ENCODE measurements at places on chromosomes 3 and 15.

DNA sequence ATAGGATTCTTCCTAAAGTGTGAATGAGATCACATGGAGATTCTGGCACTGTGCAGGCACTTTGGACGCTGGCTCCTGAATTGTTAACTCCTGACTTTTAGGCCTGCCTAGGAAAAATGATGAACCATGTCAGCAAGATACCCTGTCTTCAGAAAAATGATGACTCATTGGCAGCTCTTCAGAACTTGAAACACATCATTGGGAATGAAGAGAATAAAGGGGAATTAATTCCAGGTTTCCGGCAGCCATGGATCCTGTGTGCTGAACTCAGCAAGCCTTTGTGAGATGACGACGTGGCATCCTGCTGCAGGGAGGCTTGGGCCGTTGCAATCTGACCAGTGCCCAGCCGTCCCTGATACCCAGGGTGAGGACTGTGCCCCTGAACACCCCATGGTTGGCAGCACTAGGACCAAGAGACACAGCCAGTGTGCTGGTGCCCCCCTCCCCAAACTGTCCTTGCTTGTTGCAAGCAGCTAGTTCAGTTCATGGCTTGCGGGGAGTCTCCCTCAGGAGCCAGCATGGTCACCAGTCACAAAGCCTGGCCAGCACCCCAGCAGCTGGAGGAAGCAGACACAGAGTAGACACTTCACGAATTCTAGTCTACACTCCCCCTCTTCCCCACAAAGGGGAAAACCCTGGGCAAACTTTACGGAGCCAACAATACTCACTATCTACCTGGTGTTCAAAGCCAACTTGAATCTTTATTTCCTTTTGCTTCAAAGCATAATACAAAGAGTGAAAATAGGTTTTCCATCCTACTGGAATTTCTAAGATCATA lies 7.8 kb upstream of the LIPC start:
- DNase-seq = no peak

DNA sequence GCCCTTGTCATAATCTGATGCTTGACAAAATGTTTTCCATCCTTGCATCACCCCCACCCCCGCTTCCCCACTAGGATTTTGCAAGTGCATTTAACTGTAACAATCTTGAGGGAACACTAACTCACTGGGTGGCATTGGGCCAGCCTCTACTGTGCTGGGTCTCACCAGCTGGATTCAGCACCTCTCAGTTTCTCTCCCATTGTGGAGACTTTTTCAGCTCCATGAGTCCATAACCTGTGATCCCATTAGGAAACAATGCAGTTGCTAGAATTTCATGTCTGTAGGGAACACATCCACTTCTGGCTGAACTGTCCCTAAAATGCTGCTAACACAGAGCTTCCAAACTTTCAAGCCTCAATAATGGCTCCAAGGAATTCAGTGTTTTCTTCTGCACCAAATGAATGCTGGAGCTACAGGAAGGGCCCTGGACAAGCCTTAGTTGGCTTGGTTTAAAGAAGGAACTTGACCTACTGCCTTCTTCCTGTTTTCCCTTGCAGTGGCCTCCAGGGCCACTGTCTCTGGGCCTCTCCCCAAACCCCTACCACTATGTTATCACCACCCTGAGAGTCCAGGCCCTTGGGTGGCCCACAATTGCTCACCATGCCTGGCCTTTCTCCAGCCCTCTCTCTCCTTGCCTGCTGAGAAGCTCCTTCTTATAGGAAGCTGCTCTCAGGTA lies 15.6 kb downstream of the CYP19A1 start:
- no peak for DNase-seq

GRCh38 chr15:49248291-49248690 lies 78.2 kb downstream of the GALK2 start:
- DNase-seq = no peak

GRCh38 chr3:28989646-28990089 lies 291.2 kb upstream of the RBMS3 start:
- no peak for DNase-seq

- no peak for DNase-seq
These were observed 37.1 kb downstream of the NR2F2 start for GRCh38 chr15:96367311-96368200.

GRCh38 chr3:39317571-39318169 lies 11.8 kb upstream of the CCR8 start:
- no peak for DNase-seq

GRCh38 chr3:24688446-24689148 lies 193.9 kb upstream of the THRB start:
- DNase-seq = no peak

DNA sequence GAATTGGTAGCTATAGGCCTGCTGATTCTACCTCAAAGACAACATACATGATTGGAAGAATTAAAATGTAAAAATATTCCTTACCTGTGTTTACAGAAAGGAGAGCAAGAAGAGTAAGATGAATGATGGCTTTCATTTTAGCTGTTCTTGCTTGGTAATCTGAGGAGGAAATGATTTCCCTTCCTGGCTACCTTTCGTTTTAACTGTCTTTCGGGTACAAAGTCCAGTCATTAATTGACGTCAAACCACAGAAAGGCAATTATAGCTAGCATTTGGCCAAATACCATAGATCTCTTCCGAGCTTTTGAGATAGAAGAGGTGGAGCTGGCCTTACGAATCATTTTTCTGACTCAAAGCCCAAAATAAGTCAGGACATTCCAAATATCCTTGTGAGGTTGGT lies at the start of gene MUC13:
Gene MUC13, minus strand, starts transcription at position 175 of the 400 bp plus-strand sequence. Its CDS starts 39 bp downstream, at position 136.
- no peak for DNase-seq

GRCh38 chr15:68507447-68507846 lies 71.3 kb upstream of the CORO2B start:
- no peak for DNase-seq

DNA sequence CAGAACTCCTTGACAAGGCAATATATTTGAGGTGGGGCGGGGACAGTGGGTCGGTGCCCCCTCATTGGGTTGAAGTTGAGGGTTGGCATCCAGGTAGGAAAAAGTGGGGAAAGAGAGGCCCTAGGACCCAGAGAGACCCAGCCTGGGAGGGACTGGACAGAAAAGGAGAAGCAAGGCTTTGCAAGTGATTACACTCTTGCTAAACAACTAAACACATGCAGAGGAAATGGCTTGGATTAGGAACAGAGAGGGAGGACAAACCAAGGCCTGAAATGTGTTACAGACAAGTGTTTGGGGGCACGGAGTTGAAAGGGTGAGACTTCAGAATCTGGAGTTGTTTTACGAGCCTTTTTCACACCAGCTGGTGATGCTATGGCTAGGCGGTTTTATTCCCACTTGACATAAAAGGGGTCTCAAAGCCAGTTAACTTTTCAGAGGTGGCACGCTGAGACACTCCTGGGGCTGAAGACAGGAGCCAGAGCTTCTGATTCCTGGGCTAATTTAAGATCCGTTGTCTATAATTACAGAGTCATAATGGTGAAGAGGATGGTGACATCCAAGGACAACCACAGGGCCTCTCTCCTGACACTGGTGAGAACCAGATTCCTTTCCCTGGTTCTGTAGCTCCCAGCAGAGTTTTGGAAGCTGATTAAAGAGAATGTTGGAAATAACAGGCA lies 7.7 kb upstream of the KCTD6 start:
- DNase-seq = no peak

DNA sequence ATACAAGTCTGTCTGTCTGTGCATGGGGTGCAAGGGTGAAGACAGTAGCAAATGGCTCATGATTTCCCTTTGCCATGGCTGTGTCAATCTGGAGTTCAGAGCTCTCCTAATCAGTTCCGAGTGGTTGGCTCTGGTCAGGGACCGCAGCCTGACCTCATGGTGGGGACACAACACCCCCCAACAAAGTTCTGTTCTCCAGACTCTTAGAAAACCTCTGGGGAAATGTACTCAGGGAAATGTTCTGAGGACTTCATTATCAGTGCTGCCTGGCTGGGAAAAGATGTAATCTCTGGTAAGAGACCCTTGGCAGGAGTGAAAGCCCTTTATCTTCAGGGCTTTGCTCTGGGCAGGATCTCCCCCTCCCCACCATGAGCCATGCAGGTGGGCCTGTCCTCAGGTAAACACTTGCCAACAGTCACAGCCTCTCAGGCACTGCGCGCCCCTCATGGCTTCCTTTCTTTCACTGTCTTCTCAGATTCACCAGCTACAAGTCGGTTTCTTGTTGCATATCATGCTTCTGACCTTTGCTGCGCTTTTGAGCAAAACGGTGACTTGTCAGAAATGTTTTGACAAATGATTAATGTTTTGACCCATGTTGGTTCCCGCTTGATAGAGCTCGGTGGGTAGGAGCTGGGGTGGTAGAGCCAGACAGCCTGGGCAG lies 95.5 kb downstream of the ST6GAL1 start:
- DNase-seq = peak; percentile 48

- DNase-seq = no peak
These were observed 3.3 kb downstream of the CRABP1 start for GRCh38 chr15:78343276-78344060.

DNA sequence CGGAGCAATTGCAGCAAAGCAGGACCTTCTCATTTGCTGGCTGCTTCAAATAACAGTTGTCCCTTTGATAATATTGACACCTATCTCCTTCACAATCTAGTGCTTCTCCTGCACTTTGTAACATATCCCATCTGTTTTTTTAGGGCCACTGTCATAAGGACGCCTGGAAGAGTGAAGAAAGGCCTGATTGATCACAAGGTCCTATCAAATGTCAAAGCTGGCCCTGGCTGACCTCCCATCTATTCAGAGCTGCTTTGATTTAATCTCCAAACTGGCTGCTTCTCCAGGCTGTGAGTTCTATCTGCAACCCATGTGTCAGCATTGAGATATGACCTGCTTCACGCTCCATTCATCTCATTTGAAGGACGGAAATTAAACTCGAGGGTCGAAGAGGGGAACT lies 601.2 kb upstream of the KCNMB2 start:
- no peak for DNase-seq

- no peak for DNase-seq
These were observed 74.5 kb downstream of the LSM3 start for GRCh38 chr3:14253022-14253706.

DNA sequence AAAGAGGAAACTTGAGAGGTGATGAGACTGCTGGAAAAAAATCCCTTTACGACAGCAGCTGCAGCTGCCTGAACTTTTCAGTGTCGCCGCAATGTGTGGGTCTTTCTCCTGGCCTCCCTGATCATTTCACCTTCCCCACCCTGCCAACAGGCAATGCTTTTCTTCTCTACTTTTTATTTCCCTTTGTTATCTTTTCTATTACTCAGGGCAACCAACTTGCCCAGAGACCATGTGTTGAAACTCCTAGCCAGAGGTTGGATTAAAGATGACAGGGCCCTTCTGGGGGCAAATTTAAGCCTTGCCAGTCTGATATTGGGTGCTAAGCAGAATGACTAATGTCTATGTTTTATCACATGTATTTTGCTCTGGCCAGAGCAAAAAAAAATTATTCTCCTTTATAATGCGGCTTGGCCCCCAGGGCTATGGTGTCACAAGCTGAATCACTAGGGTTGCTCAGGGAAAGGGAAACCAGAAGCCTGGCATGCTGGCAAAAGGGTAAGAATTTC lies 51.5 kb upstream of the CFAP20DC start:
- DNase-seq = no peak

GRCh38 chr3:116059421-116060096 lies 385.7 kb downstream of the LSAMP start:
- DNase-seq = no peak

- no peak for DNase-seq
These were observed 40.1 kb upstream of the MUC13 start for GRCh38 chr3:124974691-124975090.

DNA sequence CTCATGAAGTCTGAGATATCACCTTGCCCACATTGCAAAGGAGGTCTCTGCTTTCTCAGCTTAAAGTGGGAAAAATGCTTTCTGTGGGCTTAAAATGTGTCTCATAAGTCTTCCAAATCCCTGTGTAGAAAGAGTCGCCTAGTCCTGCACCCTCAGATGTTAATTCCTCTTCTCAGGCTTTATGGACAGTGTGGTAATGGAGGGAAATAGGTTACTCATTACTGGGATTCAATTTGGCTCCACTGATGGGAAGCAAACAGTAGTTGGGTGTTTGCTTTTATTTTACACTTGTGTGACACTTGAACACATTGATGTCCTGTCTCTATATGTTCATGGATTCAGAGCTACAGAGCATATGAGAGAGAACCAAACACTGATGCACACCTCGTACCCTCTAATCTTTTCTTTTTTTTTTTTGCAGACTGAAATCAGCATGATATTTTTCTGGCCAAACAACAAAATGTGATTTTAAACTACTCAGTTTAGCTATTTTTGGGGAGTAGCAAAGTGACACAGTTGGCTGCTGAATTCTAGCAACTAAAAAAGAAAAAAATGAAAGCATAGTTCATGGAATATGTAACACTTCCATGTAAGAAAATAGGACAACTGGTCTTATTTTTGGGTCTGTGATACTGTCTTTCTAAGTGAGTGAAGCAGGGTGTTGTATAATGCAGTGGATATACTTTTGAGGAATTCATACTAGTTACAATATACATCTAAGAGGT lies 8.6 kb downstream of the PTPRG start:
- no peak for DNase-seq

DNA sequence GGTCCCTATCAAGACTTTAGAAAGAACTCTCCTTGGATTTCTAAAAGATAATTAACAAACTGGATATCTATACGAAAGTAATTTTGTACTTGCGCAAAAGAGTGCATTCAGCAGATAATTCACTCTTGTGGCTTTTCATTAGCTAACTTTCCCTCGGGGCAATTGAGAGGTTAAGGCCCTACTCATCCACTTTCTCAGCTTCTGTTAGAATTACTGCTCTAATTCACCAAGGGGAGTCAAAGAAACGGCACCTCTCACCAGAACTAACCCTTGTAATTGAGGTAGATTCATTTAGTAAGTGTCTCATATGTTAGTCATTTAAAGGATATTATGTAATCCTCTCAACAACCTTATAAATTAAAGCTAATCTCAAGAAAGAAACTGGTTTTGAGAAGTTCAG lies 22.5 kb upstream of the MB21D2 start:
- DNase-seq = no peak

GRCh38 chr3:53700441-53700840 lies 145.8 kb downstream of the CHDH start:
- DNase-seq = no peak

GRCh38 chr3:15934389-15935195 lies 136.8 kb upstream of the ANKRD28 start:
- DNase-seq = no peak

DNA sequence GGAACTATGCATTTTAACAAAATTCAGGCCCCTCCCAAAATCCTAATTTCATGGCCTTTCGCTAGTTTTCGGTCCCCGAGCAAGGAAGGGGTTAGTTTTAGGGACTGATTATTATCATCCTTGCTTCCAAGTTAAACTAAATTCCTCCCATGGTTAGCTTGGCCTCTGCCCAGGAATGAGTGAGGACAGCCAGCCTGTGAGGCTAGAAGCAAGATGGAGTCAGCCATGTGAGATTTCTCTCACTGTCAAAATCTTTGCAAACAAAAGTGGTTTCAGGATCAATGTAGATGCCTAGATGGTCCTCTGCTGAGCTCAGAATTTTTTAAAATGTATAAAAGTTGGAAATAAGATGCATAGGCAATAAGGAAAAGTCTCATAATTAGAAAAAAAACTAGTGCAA lies 208.9 kb downstream of the RSL24D1 start:
- no peak for DNase-seq

- no peak for DNase-seq
These were observed 276.4 kb downstream of the FAM43A start for GRCh38 chr3:194962056-194962455.
